T-helper 1 cell (primary cell): ENCODE measurements at places on chromosomes 6 and 20.

DNA sequence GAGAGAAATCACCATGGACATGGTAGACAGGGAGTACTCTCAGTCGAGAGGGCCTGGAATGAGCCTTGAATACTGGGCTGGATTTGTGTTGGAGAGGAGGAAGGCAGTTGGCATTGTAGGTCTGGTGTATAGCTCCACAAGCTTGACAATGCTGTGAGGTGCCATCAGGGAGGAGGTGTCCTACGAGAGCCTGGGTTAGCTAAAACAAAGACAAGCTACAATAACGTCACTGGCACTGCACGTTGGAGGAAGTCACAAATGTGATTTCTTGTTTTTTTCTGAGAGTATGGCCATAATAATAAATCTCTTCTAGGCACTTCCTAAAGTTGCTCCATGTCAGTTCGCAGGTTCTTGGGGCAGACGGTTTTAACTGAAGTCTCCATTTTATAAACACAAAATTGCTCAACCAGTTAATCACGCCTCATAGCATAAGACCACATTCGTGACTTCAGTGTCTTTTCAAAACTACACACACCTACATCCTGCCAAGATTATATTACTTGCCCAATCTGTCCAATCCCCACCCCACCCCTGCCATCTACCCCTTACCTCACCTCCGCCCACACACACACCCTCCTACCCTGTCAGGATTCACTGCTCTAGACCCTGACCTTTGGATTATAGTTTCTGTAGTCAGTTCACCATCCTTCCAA lies 4.4 kb upstream of the HLA-DMB start:
- no peak for DNase-seq

- no peak for DNase-seq
Observed at GRCh38 chr6:16873698-16874097, 112.4 kb upstream of the ATXN1 start.

DNA sequence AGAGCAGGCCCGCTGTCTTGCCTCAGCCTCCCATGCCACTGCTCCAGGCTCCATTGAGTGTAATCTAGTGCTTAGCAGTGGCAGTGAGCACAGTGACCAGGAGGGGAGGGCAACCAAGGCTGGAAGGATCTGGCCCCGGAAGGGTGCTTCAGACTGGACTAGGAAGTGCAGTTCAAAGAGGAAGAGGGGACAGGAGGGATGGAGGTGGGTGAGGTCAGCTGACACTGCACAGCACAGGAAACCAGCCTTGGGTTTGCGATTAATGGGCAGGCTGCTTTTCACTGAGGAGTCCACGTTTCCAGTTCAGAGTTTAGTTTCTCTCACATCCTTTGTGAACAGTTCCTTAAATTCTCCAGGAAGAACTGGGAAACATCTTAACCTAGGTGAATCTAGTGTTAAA lies 46.9 kb downstream of the CDS2 start:
- DNase-seq: no peak

DNA sequence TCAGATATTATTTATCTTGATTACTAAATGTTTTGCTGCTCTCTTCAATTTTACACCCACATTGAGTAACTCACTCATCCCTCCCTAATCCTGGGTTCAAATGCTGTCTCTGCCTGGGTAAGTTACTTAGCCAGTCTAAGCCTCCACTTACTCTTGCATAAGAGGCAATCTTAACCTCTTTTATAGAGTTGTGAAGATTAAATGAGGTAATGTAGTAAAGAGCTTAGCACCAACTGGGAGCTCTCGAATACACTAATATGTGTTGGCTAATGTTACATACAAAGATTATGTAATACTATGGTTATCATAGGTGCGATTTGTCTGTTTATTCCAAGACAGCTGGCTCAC lies 134.4 kb upstream of the STMND1 start:
- no peak for DNase-seq

DNA sequence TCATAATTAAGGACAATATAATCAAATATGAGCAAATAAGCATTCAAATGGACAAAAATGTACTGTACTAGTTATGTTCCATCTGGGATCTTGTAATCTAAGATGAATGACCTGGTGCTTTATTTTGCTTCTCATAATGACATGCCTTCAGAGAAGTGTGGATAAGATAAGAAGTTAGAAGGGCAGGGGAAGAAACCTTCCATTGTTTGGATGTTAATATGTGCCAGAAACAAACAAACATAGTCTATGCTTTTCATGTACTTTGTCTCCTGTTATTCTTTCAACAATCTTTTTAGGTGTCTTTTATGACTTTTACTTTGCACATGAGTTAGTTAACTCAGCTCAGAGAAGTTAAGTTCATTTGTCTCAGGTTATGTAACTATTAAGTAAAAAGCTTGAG lies 511.5 kb upstream of the SOX4 start:
- DNase-seq: no peak

- DNase-seq: no peak
Observed at GRCh38 chr6:103193413-103193812, 1666.3 kb downstream of the HACE1 start.

DNA sequence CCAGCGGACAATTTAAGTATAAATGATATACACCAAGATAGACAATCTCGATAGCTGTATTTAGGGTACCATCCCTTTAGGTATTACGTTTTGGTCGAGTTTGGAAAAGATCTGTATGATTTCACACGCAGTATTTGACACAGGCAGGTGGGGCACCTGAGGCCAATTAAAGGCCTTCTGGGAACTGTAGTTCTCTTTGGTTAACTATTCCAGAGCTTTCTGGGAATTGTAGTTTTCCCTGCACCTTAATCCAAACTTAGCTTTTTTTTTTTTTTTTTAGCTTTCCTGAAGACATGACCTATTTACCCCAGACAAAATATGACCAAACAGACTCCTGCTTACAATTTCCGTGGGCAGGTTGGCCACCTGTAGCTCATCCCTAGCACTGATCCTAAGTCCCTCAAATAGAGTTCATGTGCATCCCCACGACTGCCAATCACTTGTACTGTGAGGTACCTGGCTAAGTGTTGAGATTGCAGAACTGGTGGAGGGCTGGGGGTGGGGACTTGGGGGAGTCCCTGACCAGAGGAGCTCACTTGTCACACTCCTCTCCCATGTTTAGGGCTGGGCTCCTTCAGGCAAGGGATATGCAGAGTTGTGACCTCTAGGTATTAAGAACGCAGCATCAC lies 999 bp upstream of the EHMT2 start:
- no peak for DNase-seq

DNA sequence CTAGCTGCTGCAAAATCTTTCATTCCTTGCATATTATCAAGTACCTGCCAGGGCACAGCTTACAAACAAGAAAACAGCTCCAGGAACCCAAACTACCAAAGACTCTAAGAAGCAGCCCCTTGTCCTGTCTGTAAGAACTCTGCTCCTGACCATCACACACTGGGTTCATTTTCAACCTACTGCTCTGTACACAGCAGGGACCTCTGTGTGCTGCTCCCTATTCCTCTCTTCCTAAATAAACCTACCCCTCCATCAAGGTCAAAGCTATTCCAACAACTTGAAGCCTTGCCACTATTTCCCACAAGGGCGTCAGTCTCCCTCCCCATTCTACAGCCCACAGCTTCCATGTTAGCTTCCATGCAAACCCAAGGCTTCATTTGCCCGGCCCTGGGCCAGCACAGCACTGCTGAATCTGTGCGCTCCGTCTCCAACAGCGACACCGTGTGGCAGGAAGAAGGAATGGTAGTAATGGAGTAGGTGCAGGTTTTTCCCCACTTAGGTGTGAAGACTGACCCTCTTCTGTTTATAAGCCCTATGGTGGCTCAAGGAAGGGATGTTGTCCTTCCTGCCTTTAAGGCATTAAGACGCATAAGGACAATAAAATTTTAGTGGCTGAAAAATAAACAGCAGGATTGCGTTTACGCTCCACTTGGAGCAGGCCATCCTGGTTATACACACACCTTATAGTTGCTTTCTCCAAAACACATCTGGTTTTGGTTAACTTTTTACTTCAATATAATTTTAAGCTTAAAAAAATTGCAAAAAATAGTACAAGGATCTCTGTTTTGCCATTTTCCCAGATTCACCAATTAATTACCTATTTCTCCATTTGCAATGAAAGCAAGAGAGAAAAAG lies 115.2 kb upstream of the NXT1 start:
- DNase-seq: no peak

DNA sequence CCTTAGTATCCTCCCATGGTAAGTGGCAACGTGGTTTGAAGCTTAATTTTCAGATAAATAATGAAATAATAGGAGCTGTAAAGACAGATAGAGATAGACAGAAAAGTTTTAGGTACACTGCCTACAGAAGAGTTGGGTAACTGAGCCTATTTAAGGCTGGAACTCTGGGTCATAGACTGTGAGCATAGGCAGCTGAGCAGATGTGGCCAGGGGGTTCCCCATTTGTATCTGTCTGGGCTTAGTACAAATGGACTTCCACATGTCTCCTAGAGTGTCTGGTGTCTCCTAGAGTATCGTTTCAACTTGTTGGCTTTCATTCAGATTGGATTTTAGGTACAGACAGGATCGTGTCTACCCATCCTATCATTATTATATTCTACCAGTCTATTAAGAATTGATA lies 649.8 kb downstream of the DHX35 start:
- no peak for DNase-seq

DNA sequence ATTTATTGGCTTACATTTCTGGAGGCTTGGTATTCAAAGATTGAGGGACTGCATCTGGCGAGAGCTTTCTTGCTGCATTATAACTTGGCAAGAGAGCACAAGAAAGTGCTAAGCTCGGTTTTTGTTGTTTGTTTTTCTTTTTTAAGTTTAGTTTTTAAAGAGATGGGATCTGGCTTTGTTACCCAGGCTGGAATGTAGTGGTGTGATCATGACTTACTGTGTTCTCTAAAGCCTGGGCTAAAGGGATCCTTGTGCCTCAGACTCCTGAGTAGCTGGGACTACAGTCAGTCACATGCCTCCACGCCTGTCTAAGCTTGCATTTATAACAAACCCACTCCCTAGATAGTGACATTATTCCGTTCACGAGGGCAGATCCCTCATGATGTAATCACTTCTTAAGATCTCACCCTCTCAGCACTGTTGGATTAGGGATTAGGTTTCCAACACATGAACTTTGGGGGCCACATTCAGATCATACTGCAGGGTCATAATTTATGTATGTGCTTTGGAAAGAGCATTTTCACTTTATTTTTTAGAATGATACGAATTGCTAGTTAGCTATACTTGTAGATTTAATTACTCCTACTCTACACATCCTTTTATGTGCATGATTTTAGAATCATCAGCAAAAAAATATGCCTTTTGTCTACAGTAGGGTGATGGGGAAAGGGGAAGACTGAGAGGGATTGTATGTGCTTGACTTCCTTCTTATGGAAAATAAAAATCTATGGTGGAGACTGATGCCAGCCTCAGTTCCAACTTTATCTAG lies 167.8 kb downstream of the JARID2 start:
- DNase-seq: no peak

DNA sequence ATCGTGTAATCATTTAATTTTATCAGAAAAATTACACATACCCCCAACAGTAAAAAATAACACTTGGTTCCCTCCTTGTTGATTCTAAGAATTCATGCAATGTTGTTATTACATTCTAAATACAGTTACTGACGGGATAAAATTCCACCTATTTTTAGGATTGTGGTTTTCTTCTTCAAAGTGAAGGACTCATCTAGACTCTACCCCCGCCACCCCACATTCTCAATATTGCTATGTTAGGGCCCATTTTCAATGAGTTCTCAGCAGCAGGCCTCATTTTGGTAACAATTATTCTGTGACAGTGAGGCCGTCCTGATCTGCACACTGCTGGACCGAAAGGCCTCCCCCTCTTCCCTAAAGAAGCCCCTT lies 43.5 kb downstream of the PREX1 start:
- no peak for DNase-seq

GRCh38 chr20:44701118-44701857 lies 13.9 kb upstream of the CCN5 start:
- DNase-seq: no peak

GRCh38 chr6:16758163-16758975 lies 2.9 kb downstream of the ATXN1 start:
- peak; percentile 8 for DNase-seq
